ENCODE measurements at places on chromosomes 1 and 21. TPM values are rescaled to one million over a fixed set of nuclear protein-coding genes. Genes with fewer than 3 reads are reported as not detected.

Gene PAQR6
- 0.28 TPM for total RNA-seq

Gene NUDT4B
- 17.1 TPM for total RNA-seq

Gene ZNF644
- total RNA-seq: 41.0 TPM

Gene EPHX1
- 31.7 TPM for total RNA-seq

Gene TMEM200B
- total RNA-seq: 13.4 TPM

Gene AGBL4
- total RNA-seq: not detected

Gene RGS8
- total RNA-seq: not detected

Gene TMPRSS15
- total RNA-seq: not detected

Gene NT5C1A
- not detected for total RNA-seq

Gene THEM5
- not detected for total RNA-seq

Gene CR1
- total RNA-seq: not detected
